ENCODE measurements at places on chromosomes 12 and 14.
A peak's percentile ranks its signal among the peaks of the same experiment; 100 is the strongest.

GRCh38 chr12:3988519-3989217, 115.5 kb upstream of the PARP11 start:
- peak; percentile 15 for DNase-seq

GRCh38 chr12:64679487-64680001, 69.2 kb downstream of the RASSF3 start:
- peak; percentile 92 for DNase-seq

GRCh38 chr14:100033347-100034075, 31.7 kb upstream of the EVL start:
- no peak for DNase-seq

GRCh38 chr14:30638926-30639325, 16.8 kb downstream of the SCFD1 start:
- DNase-seq, result no peak
